ENCODE measurements at places on chromosomes 7 and 10.

DNA sequence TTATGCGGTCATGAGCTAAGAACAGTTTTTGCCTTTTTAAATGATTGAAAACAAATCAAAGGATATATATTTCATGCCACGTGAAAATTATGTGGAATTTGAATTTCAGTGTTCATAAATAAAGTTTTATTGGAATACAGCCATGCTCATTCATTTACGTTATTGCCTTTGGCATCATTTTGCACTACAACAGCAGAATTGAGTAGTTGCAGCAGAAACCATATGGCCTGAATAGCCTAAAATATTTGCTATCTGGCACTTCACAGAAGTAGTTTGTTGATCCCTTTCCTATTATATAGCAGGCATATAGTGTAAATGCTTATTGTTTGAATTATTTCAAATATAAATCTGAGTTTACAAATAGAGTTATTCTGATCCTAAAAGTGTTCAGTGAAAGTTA is 59.7 kb downstream of the AUTS2 start:
- DNase-seq: no peak

- no peak for DNase-seq
Measured at GRCh38 chr10:44934416-44935200, 23.5 kb downstream of the TMEM72 start.

DNA sequence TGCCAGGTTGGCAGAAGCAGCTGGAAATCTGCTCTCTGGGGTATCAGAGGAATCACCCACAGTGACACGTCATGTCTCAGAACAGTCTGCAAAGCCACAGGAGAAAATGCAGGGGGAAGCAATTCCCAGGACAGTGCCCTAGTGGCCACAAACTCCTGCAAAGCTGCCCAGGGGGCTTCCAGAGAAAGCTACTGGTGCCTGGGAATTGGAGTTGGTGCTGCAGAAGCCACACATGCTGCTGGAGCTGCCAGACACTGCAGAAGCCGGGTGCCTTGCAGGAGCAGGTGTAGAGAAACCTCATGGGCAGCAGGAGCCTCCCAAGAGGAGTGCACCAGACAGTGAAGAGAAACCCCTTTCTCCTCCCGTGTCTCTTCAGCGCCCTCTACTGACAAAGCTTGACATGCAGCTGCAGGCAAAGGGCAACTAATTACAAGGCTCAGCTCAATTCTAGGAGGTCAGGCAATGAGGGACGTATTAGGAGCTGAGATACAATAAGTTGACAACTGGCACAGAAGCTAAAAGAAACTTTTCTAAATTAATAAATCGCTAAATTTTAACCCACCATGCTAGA is 30.2 kb upstream of the NUB1 start:
- DNase-seq: no peak

GRCh38 chr10:15316871-15317464 is 54.1 kb downstream of the FAM171A1 start:
- no peak for DNase-seq

DNA sequence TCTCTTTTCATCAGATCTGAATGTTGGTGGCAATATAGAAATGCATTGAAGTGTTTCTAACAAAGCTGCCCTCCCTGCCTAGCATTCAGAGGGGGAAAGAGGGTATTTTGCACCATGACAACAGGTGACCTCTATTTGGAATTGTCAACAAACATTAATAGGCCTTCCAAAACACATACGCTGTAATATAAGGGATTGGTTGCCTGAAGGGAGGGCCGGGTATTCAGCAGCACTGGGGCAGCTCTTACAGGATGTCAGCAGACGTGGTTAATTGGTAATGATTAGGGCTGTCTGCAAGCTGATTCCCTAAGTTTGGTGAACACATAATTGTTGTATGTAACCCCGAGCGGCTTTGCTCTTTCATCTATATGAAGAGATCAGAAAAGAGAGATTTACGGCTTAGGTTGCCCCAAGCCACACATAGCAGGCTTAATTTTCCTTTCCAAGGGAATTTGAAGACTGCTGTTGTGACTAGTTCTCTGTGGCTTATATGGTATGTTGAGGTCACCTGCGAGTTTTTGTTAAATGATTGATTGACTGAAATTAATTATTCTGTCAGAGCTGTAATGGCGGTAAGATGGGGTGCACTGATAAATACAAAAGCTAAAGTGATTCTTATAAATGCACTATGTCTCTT is 759.3 kb downstream of the LRMDA start:
- DNase-seq: no peak

- no peak for DNase-seq
Measured at GRCh38 chr7:105853931-105854419, 22.4 kb downstream of the ATXN7L1 start.

GRCh38 chr7:140640060-140640637 is 464 bp downstream of the DENND2A start:
- DNase-seq: no peak

DNA sequence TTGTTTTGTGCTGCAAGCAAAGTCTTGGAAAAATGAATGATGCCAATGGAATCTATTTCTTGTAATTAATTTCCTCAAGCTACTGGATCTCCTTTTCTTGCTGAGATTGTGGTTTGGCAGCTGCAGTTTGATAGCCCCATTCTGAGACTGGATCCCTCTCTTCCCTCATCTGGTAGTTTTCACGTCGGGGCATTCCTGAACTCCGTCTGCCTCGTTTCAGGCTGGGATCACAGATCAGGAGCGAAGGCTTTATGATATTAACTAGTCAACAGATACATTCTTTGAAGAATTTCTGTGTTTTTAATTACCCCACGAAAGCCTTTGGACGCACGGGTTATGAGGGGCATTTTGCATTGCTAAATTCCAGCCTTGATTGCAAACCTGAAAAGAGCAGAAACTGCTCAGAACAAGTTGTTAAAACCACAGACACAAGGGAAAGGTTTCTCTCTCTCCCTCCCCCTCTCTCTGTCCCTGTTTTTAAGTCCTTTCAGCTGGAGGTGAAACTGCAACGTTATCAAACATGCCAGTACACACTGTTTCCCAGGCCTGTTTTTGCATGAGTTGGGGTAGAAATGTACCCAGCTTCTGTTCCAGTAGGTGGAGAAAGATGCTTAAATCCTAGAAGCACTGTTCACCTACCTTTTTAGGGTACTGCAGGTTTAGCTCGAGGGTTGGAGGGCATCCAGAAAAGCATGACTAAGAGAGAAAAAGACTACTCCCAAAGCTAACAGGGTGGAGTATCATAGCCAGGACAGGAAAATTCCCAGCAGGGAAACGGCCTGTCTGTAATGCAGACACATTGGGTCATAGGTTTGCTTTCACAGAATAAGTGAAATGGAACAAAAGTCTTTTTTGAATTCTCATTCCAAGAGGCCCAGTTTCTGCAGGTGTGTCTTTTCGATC is 124.3 kb downstream of the CUX1 start:
- peak; percentile 64 for DNase-seq

DNA sequence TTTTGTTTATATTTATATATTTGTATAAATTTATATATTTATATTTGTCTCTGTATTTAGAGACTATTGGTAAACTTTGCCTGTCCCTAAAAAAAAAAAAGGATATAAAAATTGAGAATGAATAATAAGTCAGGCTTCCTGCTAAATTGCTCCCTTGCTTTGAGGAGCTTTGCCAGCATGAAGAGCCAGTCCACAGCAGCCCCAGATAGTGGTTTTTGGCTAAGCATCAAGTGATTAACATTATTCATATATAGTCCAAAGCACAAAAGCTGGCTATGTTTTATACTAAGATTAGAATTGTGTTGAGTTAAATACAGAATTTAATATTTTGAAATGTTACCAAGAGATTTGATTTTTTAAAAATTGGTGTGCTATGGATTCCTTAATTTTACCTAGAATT is 264.9 kb upstream of the FERD3L start:
- no peak for DNase-seq

DNA sequence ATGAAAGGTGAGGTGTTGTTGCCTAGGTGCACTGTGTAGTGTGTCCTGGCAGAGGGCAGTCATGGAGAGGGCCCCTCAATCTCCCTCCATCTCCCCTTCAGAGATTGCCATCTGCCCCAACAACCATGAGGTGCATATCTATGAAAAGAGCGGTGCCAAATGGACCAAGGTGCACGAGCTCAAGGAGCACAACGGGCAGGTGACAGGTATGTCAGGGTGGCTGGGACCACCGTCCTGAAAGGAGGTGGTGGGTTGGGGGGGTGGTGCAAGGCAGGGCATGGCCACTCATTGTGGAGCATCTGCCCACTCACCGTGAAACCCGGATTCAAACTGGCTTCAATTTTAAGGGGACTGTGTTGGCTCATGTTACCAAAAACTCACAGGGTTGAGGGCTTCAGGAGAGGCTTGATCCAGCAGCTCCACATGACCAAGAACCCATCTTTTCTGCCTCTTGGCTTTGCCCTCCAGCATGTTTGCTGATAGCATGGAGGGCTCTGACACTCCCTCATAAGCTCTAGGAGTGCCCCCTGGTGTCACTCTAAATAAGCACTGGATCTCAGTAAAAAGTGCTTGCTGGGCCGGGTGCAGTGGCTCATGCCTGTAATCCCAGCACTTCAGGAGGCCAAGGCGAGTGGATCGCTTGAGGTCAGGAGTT is 12.2 kb downstream of the ARPC1B start:
- DNase-seq: no peak

DNA sequence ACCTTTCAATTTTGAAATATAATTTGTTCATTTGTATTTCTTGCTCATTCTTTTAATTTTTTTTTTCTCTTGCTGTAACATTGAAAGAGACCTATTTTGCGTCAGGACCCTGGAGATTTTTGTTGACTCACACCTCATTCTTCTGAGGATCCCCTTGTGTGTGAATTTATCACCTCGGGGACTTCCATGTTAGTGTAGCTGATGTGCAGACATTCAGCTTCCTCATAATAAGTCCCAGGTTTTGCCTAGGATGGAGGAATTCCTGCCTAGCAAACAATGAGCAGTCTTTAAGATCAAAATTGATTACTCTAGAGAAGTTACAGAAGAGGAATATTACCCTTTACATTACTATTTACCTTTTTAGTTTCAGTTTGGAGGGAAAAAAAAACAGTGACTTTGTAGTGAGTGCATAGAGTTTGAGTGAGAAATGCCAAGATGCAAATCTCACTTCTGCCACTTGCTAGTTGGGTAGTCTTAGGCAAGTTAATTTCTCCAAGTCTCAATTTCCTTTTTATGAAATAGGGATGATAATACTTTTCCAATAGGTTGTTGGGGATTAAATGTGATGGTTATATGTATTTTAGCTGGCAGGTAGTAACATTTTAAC is 14.3 kb downstream of the TES start:
- no peak for DNase-seq

DNA sequence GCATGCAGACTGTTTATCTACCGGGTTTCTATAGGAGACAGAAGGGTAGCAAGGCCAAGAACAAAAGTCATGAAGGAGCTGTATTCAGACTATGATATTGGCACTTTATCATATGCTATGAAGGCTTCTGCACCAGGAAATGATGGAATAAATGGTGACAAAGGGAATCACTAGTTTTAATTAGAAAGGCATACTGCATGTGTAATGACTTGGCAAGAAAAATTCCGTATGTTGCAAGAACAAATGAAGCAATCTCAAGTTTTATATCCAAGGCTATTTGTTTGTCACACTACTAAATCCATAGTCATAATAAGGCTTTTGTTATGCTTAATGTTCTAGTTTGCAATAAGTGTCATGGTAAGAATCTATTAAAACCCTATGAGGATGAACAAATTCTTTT is 230.9 kb downstream of the ZEB1 start:
- DNase-seq: no peak

DNA sequence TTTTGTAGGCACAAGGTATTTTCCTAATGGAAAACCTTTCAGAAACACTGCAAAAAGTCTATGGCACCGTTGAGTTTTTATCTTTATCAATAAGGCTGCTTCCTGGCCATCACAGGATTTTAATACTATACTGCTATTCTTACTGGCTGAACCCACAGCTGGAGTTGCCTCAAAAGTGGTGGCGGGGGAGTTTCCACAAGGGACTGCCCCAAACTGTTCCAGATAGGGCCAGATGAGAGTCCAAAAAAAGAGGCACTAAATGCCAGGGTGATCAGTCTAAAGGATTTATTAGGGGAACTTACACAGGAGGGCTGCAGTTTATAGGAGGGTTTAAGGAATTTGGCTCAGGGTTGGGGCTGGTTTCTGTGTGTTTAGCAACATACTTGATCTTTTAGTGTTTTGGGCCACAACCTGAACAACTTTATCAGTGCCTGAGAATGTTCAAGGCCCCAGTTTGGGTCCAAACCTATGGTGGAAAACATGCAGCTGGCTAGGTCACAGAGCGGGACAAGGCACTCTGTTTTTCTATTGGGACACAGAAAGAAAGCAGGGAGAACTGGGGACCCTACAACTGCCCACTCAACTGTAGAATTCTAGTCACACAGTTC is 41.4 kb downstream of the STAM start:
- no peak for DNase-seq

DNA sequence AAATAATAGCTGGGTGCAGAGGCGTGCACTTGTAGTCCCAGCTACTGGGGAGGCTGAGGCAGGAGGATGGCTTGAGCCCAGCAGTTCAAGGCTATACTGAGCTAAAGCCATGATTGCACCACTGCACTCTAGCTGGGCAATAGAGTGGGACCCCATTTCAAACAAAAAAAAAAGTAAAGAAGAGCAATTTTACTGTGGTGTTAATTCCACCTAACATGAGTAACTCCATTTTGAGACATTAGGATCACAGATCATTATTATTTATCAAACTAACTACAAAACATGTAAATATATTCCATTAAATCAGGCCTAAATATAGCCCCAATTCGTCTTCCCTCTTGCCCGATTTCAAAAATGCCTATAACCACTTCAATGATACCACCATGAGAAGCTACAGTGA is 104.8 kb upstream of the TRIM24 start:
- no peak for DNase-seq

DNA sequence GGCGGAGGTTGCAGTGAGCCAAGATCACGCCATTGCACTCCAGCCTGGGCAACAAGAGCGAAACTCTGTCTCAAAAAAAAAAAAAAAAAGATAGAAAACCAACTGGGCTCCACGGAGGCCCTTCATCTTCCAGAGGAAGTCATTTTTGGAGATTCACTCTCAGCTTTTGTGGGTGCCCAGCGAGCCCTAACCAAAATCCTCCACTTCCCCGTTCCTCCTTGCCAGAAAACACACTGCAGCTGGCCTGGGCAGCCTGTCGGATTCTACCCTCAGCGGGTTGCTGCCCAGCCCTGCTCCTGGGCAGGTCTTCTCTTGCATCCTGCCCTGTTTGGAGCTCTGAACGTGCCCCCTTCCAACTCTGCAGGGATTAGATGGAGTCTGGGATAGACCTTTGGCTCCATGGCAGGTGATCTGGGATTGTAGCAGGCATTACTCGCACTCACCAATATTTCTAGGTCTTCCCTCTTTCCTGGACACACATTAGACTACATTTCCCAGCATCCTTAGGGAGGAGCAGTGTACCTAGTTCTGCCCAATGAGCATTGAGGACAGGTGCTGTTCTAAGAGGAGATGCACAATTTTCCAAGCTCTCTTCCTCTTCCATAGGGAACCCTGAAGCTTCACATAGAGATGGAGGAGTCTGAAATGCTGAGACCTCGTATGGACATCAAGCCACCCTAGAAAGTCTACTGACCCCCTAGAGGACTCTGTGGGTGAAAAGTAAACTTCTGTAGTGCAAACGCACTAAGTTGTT is 4.6 kb downstream of the GRID2IP start:
- no peak for DNase-seq

- DNase-seq: no peak
Measured at GRCh38 chr10:20492447-20492846, 404.7 kb downstream of the NEBL start.

GRCh38 chr10:125859128-125859817 is 21.8 kb downstream of the DHX32 start:
- DNase-seq: no peak

GRCh38 chr10:79181698-79182521 is 113.1 kb downstream of the ZMIZ1 start:
- DNase-seq: no peak

- no peak for DNase-seq
Measured at GRCh38 chr10:119120413-119120867, 16.5 kb downstream of the DENND10 start.

Data from kidney glomerular epithelial cell (primary cell).